ENCODE measurements at places on chromosomes 5 and 9.
A peak's percentile ranks its signal among the peaks of the same experiment; 100 is the strongest.

DNA sequence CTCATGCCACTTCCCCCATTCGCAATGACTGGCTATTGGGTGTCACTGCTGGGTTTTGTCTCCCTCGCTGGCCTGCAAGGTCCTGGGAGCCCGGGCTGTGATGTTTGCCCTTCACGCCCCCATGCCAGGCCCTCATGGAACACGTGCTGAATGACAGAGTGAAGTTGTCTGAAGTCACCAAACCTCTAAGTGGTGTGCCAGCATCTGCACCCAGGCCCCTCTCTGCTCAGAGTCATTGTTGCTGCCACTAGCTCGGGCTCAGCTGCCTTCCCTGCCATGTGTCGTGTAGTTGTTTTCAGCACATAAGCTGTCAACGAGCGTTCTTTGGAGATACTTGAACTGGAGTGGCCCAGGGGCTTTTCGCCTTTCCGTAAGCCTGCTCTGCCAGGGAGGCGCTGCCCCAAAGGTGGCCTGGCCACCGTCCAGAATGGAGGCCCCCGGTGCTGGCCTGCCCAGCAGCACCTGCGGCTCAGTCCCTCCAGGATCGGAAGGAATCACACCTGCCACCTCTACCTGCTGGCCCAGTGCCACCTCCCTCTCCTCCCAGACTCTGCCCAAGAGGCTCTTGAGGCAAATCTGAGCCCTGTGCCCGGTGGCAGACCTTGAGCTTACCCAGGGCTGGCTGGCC lies 250.1 kb downstream of the PBX3 start:
- no peak for DNase-seq

DNA sequence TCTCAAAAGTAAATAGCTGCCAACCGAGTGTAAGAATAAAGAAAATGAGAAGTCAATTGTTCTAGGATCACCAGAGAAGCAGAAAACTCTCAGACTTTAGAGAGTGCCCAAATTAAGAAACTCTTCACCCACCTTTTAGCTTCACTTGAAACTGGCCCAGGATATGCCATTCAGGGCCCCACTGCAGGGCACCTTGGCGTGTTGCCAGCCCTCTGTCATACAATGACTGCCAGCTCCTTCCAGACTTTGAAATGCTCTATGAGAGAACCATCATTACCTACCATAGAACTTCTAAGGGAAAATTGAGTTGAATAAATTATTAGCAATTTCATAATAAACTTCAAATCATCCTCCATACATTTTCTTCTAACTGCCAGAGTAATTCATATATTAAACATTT lies 240.5 kb downstream of the CETN3 start:
- DNase-seq, result no peak

DNA sequence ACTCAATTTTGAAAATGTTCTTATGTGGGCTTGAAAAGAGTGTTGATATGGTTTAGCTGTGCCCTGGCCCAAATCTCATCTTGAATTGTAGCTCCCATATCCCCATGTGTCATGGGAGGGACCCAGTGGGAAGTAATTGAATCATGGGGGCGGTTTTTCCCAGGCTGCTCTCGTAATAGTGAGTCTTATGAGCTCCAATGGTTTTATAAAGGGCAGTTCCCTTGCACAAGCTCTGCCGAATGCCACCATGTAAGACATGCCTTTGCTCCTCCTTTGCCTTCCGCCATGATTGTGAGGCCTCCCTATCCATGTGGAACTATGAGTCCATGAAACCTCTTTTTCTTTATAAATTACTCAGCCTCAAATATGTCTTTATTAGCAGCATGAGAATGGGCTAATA lies 71.0 kb downstream of the USP20 start:
- DNase-seq, result no peak

DNA sequence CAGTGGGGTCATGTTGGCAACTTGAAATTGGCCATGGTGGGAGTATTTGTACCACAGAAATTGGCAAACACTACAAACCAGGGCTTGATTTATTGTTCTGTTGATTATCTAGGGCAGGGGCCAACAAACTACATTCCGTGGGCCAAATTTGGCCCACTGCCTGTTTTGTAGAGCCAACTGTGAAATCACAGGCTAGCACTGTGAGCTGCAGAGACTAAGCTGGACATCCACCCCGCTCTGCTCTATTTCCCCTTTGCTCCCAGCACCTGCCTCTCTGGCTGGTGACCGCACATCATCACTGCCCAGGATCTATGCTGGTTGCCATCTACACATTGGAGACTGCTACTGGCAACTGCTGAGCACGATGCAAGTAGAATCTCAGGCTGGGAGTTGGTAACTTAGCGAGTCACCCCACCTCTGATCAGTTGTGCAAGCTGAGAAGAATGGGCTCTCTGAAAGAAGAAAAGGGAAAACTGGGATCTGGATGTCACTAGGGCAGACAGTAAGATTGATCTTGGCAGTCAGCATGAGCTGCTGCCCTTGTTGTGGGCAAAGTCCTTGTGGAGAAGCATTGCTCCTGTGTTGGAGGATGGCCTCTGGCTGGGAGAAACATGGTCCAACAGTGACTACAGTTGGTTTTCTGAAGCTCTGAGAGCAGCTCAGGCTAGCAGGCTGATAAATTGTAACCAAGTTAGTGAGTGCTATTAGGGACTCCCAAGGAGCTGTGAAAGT lies 144.7 kb upstream of the RAD23B start:
- DNase-seq, result no peak

- peak; percentile 21 for DNase-seq
Measured at GRCh38 chr9:109117856-109118807, 1.6 kb downstream of the TMEM245 start.

GRCh38 chr9:20553558-20554149 lies 68.6 kb downstream of the MLLT3 start:
- no peak for DNase-seq

DNA sequence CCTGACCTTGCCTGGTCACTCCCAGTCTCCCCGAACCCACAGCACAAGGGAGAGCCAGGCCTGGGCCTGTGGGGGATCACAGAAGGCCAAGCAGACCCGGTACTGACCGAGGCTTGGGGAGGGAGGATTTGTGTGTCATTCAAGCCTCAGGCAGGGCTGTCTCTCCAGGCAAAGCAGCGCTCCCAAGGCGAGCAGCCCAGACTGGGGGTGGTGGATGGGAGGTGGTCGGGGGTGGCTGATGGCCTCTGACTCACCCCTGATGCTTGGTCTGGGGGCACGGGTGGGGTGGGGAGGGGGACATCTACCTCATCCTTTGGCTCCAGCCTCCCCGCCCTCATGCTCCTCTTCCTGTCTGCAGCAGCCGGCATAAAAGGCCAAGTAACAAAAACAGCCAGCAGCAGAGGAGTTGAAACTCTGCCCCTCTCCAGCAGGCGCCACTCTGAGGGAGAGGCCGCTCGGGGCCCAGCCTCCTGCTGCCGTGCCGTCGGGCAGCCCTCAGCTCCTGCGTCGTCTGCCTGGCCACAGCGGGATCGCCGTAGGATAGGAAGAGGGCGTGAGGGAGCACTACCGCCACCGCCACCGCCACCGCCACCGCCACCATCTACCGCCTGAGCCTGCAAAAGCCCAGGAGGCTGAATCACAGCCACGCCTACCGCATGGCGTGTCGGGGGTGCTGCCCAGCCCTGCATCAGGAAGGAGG lies 166.0 kb downstream of the OLFM1 start:
- DNase-seq, result no peak

DNA sequence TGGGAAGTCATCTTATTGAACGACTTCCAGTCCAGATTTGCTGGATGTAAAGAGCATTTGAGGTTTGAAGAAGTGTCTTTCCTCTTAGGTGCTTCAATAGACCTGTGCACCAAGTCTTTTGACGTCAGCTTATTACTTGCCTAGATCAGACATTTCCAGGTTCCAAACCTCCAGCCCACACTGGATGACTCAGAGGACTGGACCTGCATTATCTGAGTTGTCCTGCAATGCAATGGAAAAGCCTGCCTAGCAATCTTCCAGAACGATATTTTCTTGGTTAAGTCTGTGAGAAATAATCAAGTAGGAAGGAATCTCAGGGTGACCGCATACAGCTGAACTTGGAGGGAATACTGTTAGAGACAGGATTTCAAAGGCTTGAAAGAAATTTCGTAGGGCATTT lies 147.2 kb upstream of the MOCS2 start:
- no peak for DNase-seq

GRCh38 chr5:111530298-111530740 lies 18.0 kb upstream of the STARD4 start:
- DNase-seq, result peak; percentile 70

DNA sequence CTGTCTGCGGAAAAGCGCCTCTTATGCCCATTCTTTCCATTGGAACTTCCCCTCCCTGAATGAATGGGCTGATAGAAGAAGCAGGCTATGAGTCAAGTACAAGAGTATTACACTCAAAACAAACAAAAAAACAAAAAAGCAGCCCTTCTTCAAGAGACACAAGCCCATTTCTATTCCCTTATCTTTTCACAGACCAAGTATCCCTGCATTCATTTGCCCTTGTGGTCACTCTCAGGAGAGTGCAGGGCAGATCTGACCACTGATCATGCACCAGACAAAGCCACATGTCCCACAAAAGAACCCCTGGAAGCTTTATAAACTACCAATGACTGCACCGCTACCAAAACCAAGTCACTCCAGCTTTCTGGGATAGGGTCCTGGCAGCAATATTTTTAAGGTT lies 262.5 kb upstream of the TAS2R1 start:
- DNase-seq, result no peak

GRCh38 chr9:91489361-91489899 lies 65.8 kb upstream of the NFIL3 start:
- DNase-seq, result no peak

DNA sequence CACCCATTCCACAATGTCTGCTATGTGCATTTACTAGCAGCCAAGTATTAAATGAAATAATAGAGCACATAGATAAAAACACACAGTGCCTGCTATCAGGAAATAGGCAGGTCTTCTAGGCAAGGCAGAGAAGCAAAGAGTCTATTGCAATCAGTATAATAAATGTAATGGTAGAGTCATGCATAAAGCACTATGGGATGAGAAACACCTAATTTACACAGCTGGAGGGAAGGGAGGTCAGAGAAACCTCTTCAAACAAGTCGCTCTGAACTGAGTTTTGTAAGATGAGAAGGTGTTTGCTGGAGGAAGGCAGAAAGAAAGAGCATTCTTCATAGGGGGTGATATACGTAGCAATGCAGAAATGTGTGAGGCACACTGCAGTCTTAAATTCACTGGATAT lies 341.0 kb upstream of the DMAC1 start:
- no peak for DNase-seq

- DNase-seq, result no peak
Measured at GRCh38 chr9:96884443-96884842, 30.1 kb upstream of the ZNF782 start.

DNA sequence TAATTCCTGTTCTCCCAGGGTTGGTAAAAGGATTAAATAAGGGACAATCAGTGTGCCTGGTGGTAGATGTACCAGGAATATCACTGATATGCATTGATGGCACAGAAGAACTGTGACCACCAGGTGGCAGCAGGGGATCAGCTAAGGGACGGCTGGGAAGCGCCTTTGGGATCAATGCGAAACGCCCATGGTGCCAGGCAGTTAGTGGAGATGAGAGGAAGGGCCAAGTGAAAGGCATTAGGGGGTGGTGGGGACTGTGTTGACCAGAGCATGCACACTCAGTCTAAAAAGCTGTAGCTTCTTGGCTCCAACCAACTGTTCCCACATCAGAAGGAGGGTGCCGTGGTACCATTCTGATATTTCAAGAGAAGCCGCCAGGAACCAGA lies 55.6 kb downstream of the ARHGEF37 start:
- DNase-seq, result no peak

DNA sequence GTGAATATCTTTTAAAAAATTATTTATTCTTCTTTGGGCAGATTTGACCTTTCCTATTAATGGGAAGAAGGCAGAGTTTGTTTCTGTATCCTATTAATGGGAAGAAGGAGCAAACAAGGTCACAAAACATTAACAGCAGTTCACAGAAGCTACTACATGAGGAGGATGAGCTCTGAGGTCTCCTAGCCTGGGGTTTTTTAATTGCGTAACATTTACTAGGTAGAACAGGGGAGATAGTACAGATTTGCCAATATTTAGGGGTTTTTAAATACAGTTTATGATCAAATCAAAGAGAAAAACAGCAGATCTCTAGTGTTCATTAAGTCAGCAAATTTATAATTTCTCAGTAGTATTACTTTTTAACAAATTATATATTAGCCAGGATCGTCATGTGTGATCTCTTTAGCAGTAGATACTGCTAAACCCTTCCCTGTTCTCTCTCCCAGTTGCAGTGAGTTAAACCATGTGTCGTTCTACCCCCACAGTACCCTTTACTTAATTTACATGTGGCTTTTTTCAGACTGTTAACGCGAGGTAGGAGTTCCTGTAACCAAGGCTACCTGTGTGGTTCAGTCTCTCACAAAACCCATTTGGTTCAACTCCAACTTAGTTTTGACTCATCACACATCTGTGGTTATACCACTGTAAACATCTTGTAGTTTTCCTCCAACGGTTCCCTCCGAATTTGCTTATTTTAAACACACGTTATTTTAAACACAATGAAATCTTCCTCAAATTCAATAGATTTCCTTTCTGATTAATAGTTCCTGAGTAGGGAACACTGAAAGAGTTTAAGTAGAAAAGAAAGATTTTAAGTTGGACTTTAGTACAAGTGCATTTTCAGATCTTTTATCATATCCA lies 13.3 kb downstream of the SLC25A46 start:
- DNase-seq, result no peak

GRCh38 chr5:119340597-119341218 lies 15.1 kb upstream of the TNFAIP8 start:
- DNase-seq, result no peak

GRCh38 chr5:151015974-151016587 lies 4.3 kb upstream of the GPX3 start:
- DNase-seq, result no peak

DNA sequence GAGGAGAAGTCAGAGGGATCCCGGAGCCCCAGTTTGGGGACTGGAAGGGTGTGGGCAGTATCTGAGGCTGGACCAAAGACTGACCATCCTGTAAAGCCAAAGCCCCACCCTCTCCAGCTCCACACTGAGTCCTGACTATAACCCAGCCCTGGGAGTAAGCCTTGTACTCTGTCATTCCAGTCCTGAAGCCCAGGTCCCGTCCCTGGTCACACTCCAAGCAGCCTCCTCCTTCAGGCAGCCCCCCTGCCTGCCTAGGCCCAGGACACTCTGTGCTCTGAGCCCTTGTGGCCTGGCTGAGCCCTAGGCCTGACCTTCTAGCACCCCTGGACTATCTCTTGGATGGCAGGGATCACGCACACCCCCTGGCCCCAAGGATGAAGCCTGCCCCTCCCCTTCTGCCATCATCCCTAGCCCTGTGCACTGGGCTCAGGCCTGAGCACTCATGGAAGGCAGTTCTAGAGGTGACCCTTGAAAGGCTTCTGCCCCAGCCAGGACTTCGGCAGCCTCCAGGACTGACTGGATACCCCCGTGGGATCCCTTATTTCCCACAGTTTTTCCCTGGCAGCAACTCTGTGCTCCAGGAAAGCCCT lies 28.0 kb upstream of the ENHO start:
- DNase-seq, result no peak

DNA sequence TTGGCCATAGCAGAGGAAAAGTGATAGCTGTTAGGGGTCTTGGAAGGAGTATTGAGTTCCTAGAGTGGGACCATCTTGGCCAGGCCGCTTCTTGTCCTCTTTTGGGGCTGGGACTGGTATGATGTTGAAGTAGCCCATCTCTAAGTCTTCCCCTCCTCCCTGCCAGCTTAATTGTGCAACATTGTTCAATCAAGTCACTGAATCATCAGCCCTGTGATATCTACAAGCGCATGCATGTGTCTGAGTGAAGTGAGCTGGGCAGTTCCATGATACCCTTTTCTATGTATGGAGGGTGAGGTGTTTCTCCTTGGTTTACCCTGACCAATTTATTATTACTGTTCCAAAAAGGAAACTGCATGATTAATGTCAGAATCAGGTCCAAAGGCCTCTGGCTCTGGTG lies 112.2 kb downstream of the C9orf152 start:
- DNase-seq, result no peak

GRCh38 chr9:20307621-20308020 lies 314.7 kb downstream of the MLLT3 start:
- DNase-seq, result no peak

GRCh38 chr9:123893115-123893514 lies 36.8 kb downstream of the DENND1A start:
- no peak for DNase-seq
